Right cardiac atrium (tissue), 5 donors: ENCODE measurements at places on chromosomes 6 and 20.
A peak's percentile ranks its signal among the peaks of the same experiment; 100 is the strongest.

DNA sequence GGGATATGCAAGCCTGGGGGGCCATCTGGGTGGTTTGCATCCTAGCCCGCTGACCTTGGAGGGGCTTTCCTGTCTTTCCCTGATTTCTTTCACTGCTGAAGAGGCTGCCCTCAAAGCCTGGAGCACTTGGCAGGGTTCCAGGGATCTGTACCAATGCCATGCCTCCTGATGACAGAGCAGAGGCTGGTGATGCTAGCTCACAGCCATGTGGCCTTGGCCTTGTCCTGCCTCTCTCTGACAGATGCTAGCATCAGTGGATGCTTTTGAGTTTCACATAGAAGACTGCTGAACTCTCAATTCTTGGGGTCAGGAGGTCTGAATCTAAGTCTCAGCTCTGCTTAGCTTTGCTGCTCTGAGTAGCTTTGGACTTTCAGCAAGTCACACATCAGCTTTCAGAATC is 21.9 kb upstream of the RREB1 start:
- peak; percentile 71 for DNase-seq

DNA sequence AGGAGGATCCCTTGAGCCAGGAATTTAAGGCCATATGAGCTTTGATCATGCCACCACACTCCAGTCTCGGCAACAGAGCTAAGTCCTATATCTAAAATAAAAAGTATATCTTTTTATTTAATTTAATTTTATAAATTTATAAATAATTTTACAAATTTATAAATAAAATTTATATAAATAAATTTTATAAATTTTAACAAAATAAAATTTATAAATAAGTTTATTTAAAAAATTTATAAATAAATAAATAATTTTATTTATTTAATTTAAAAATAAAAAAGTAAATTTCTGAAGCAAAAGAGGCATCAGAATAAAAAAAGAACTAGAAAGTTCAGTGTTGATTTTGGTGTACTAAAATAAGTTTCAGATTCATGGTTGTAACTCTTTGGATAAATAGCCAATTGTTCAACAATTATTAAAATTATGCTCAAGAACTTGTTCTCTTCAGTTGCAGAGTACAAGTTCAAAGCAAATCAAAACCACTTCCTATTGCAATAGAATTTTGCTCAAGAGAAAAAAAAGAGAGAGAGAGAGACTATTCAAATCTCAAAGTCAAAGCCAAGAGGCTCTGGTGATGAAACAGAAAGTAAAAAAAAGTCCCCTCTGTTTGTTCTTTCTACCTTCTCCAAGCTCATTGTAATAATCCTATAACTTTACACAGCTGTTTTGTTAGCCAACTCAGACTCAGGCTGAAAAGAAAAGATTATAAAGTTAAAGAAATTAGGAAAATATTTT is 547.5 kb upstream of the ADGRB3 start:
- DNase-seq = no peak

DNA sequence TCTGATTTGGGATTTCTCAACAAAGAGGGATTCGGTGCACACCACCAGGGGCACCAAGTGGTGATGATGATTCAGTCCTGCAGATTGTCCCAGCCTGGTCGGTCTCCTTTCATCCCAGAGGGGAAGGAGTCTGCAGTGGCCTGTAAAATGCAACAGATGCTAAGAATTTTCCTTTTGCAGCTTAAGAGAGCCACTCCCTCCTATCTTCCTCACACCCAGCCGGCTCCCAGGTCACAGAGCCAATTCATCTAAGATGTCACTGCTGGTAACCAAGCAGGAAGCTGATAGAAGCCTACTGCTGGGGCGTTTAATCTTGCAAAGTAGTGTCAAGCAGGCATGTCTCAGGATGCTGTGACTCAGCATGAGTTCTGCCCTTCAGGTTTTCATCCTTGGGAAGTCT is 203.8 kb upstream of the LRFN2 start:
- DNase-seq = no peak

DNA sequence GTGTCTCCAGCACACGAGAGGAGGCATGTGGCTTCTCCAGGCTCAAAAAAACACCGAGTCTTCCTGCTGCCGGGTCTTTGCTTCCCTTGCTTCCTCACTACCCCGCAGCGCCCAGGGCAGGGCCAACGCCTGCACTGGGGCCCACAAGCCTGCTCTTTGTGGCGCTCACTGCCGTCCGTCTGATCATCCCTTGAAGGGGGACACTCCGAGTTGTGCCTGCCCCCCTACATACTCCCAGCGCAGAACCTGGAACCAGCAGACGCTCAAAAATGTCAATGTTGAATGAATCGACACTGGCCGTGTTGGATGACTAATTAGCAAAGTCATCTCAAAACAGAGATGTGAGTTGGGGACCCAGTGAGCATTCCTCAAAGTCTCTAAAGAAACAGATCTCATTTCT is 8.1 kb upstream of the ARFGAP1 start:
- no peak for DNase-seq

DNA sequence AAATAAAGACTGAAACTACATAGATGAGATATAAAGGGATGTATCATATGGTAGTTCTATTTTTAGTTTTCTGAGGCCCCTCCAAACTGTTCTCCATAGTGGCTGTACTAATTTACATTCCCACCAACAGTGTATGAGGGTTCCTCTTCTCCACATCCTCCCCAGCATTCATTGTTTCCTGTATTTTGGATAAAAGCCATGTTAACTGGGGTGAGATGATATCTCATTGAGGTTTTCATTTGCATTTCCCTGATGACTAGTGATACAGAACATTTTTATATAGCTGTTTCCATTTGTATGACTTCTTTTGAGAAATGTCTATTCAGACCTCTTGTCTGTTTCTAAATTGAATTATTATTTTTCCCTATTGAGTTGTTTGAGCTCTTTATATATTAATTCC is 229.3 kb downstream of the RFPL4B start:
- no peak for DNase-seq

DNA sequence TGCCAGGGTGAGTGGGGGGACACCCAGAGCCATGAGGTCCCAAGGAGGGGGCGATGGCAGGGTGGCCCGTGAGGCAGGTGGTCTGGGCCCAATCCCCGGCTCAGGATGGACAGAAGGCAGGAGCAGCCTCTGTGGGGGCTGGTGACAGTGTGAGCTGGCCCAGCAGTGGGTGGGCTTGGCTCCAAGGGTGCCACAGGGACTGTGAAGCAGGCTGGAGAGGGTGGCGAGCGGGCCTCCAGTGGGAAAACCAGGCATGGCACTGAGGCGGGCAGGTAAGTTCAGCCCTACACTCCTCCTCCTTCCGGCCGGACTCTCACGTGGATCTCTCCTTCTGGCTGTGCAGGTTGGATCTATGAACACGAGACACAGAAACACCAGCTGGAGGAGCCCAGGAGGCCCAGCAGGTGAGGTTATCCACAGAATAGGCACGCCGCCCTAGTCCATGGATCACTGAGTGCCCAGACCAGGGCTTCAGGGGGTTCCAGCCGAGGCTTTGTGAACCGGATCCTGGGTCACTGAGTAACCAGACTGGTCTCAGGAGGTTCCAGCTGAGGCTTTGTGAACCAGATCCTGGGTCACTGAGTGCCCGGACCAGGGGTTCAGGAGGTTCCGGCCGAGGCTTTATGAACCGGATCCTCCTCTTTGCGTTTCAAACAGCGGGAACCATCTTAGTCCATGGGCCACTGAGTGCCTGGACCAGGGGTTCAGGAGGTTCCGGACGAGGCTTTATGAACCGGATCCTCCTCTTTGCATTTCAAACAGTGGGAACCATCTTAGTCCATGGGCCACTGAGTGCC is 76.4 kb upstream of the BHLHE23 start:
- DNase-seq = peak; percentile 36

DNA sequence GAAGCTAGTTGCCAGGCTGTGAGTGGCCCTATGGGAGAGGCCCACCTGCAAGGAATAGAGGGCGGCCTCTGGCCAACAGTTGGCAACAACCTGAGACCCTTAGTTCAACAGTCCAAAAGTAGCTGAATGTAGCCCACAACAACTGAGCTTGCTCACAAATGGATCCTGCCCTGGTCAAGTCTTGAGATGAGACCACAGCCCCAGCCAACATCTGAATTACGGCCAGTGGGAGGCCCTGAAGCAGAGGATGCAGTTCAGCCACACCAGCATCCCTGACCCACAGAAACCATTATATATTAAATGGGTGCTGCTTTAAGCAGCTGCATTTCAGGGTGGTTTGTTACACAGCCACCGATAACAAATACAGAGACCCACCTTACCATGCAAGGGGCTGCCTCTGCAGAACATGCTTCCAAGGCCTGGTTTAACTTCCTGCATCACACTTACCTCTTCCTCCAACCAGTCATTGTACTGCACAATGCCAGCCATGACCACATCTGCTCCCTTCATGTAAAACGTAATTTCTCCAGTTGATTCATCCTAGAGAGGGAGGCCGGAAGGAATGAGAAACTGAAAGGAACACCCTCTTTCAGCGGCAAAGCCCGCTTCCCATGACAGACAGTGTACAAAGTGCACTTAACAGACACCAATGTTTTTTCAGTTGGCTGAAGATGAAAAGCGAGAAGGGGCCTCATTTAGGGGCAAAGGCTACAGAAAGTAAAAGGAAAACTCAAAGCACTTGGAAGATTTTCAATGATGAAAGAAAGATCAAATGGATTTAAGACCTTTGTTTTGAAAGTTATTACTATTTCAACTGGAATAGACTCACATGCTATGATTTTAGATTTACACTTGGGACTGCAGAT is 86.2 kb upstream of the NFATC2 start:
- no peak for DNase-seq

DNA sequence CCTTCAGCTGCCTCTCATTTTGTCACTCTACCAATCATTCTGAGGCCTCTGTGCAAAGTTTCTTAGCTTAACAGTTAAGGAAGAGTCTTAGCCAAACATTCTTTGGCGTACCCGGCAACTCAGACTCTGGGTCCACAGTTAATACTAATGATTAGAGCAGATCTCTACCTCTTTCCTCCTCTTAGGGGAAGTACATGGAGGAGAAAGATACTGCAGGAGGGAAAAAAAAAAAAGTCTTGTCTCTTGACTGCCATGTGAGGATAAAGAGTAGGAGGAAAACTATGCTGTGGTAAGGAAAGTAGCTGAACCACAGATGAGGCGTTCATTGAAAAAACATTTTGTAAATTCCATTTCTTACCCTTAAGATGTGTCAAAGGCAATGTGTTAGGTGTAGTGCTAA is 44.0 kb upstream of the MARCKS start:
- DNase-seq = no peak
